ENCODE measurements at places on chromosomes 11 and 22. TPM values are rescaled to one million over a fixed set of nuclear protein-coding genes. Genes with fewer than 3 reads are reported as not detected.

The CCDC87 gene
- polyA plus RNA-seq = 0.22 TPM

The OR5L1 gene
- not detected for polyA plus RNA-seq

The MMP11 gene
- polyA plus RNA-seq = 22.8 TPM

The ST14 gene
- 81.4 TPM for polyA plus RNA-seq

The VWCE gene
- polyA plus RNA-seq = 13.4 TPM

The TRIM49 gene
- not detected for polyA plus RNA-seq
